ENCODE measurements at places on chromosomes 2 and 18.

- no peaks in the 10 kb centered on the region for H3K36me3 ChIP-seq
- H3K4me1 ChIP-seq, result peaks cover 6% of the 10 kb centered on the region
- ATAC-seq, result peak; percentile 49
- H3K27ac ChIP-seq, result no peak overlapping the region
- peak overlapping the region; percentile 48 for H3K4me3 ChIP-seq
- no peaks in the 10 kb centered on the region for H3K27me3 ChIP-seq
Observed at GRCh38 chr2:33859176-33859575, 260.1 kb upstream of the FAM98A start.

DNA sequence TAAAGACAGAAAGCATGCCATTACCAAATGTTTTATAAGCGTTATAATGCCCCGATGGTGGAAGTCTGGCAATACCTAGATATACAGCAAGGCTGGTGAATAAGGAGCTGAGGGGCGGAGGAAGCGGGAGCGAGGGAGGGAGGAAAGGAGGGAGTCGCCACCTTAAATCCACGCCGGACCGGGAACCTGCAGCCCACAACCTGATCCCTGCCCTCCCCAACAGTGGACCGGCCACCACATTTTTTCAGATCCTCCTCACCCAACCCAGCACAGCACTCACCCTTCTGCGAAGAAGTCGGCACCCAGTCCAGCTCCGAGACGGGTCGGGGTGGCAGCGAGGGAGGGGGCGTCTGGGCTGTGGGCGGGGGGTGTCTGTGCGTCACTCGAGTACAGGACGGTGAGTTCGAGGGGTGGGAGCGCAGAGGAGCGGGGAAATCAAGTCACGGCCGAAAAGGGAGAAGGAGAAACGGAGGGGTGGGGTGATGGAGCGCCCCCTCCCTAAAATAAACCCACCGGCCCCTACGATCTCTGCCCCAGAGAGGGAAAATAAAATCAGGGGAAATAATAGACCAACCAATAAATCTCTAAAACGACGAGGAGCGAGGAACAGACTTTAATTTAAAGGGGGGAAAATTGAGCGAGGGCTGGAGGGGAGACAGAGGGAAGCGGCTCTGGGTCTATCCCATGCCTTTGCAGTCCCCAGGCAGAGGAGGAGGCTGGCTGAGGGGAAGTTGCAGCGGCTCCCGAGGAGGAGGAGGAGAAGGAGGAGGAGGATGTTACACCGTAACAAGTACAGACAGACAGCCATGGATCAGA is 96.5 kb upstream of the SERTAD2 start:
- H3K36me3 ChIP-seq, result no peaks in the 10 kb centered on the region
- H3K4me1 ChIP-seq, result peaks cover 16% of the 10 kb centered on the region
- H3K27ac ChIP-seq, result peak overlapping the region; percentile 81
- no peaks in the 10 kb centered on the region for H3K27me3 ChIP-seq
- H3K4me3 ChIP-seq, result peak overlapping the region; percentile 82

DNA sequence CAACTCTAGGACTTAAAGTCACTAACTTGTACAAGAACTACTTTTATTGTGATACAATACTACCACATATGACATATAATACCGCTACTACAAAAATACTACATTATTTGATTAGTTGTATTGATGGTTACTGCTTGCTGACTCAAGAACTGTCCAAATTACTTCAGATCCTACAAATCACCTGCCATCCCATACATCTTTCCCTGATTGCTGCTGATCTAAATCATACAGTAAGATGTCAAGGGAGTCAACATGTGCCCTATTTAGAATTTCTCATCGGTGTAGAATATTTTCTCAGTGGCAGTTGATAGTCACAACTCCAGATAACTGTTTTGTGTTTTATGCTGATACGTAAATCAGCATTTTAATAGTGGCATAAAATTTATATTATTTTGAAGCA is 161.0 kb upstream of the DSEL start:
- ATAC-seq, result no peak
- no peak overlapping the region for H3K4me3 ChIP-seq
- H3K4me1 ChIP-seq, result no peaks in the 10 kb centered on the region

- H3K36me3 ChIP-seq, result no peaks in the 10 kb centered on the region
- no peak overlapping the region for H3K4me3 ChIP-seq
- H3K27me3 ChIP-seq, result peaks cover 20% of the 10 kb centered on the region
- no peaks in the 10 kb centered on the region for H3K4me1 ChIP-seq
- ATAC-seq, result no peak
- H3K27ac ChIP-seq, result no peak overlapping the region
Observed at GRCh38 chr18:58856881-58857280, 7.8 kb upstream of the ZNF532 start.

DNA sequence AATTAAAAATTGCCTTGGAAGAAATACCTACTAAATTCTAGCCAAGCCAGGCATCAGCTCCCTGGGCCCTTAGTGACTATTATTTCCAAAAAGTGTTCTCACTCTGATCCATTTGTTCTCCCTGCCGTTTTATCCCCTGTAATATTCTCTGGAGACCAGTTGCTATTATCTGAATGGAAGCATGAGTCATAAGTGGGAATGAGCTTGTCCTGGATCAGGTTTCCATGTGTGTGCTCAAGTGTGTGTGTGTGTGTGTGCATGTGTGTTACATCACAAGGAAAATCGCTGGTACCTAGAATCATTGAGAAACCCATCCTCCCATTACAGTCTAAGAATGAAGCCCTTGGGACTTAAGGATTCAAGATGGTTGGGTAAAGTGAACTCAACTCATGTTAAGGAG is 130.3 kb upstream of the CXCR4 start:
- no peak for ATAC-seq
- H3K4me1 ChIP-seq, result peaks cover 7% of the 10 kb centered on the region
- no peak overlapping the region for H3K27ac ChIP-seq
- no peak overlapping the region for H3K4me3 ChIP-seq
- H3K36me3 ChIP-seq, result no peaks in the 10 kb centered on the region

- no peaks in the 10 kb centered on the region for H3K4me1 ChIP-seq
- H3K36me3 ChIP-seq, result no peaks in the 10 kb centered on the region
- no peak overlapping the region for H3K4me3 ChIP-seq
- no peak overlapping the region for H3K27ac ChIP-seq
- H3K27me3 ChIP-seq, result no peaks in the 10 kb centered on the region
- no peak for ATAC-seq
Observed at GRCh38 chr2:66984864-66985263, 412.3 kb upstream of the ETAA1 start.

- ATAC-seq, result no peak
- H3K27ac ChIP-seq, result no peak overlapping the region
- no peak overlapping the region for H3K4me3 ChIP-seq
- H3K27me3 ChIP-seq, result no peaks in the 10 kb centered on the region
Observed at GRCh38 chr18:23499291-23499781, 4.0 kb upstream of the RMC1 start.

- no peak overlapping the region for H3K4me3 ChIP-seq
- H3K27me3 ChIP-seq, result no peaks in the 10 kb centered on the region
- H3K36me3 ChIP-seq, result no peaks in the 10 kb centered on the region
- H3K27ac ChIP-seq, result peak overlapping the region; percentile 20
- H3K4me1 ChIP-seq, result peaks cover 25% of the 10 kb centered on the region
Observed at GRCh38 chr2:119803101-119803500, 43.4 kb downstream of the PTPN4 start.

DNA sequence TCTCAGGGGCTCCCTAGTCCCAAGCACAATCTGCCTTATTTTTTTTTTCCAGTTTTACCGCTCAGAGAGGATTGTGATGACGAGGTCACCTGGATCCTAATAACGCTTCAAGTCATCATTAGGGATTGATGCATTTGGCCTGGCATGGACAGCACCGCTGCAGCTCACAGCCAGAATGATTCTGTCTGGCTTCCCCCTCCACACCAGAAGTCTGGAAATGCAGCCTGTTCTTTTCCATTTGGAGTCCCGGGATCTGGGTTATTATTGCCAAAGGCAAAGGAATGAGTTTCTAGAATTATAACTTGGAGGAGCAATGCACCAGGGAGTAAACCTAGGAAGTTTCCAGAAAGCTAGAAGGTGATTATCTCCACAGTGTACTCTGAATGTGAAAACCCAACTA is 81.1 kb upstream of the TAF1B start:
- H3K27ac ChIP-seq, result no peak overlapping the region
- H3K4me1 ChIP-seq, result peaks cover 34% of the 10 kb centered on the region
- H3K36me3 ChIP-seq, result peaks cover 5% of the 10 kb centered on the region

Data from activated T-helper 17 cell treated with anti-CD3 and anti-CD28 coated beads, Interleukin-2, amount 50 U/mL, for 72 hours (primary cell).